NAMALWA (cell line): ENCODE measurements at places on chromosomes 1 and 21.

DNA sequence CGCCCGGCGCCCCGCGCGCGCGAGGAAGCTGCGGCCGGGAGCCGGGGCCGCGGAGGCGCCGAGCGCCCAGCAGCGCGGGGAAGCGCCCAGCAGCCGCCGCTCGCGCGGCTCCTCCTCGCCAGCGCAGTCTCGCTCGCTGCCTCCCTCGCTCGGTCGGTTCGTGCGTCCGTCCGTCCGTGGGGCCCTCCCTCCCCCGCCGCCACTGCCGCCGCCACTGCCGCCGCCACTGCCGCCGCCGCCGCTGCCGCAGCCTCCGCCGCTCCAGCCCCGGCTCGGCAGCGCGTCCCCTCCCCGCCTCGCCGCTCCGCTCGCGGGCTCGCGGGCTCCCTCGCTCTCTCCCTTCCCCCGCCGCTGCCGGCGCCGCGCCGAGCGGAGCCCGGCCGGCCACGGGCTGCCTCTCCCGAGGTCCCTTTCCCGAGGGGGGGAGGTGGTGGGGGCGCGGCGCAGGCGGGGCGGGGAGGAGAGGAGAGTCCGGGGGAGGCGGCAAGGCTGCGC is at the start of gene KCND3:
Gene KCND3, minus strand, starts transcription at position 138 of the 495 bp plus-strand sequence.
- no peak for DNase-seq

GRCh38 chr1:232145768-232146167 is 484.2 kb downstream of the SIPA1L2 start:
- DNase-seq = no peak

DNA sequence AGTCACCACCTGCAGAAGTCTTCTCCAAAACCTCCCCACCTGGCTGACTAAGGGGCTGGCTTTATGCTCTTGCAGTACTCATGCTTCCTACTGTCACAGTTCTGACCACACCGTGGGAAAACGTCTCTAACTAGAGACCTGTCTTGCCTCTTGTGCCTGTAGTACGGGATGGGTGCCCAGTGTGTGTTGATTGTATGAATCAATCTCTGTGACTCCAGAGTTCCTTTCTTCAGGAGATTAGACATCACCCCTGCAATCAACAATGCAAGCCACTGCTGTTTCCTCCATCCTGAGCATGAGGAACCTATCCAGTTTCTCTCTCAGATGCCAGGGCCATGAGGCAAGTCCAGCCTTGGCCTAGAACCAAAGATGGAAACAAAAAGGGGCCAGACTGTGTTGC is 64.1 kb downstream of the LRRN2 start:
- DNase-seq = no peak

DNA sequence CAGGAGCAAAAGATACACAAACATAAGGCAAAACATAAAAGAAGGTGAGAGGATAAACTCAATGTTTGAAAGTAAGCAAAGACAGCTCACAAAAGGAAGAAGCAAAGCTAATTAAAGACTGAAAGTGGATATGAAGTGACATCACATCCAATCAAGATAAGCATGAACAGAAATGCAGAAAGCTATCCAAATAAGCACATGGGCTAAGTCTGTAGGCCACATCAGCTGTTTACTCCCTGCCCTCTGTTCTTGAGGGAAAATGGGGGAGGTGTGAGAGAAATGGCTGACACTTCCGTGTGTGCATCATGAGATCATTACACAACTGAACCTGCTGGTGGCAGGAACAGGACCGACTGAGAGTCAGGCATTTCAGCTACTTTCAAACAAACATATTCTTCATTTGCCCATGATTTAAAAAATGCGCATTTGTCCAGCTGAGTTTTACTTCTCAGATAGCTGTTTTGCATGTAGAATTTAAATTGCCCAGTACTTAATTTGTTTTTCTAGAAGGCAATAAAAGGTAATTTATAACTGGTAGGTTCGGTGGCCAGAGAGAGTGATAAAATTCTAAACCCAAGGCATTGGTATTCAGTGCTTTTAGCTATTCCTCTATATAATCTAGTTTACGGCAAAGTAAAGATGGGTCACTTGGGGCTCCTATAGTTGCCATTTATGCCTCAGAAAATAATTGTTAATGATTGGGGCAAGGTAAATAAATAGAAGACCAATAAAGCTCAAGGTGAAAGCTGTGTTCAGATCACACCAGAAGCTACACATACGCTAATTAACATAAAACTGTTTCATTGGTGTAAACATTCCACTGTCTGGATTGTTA is 27.2 kb upstream of the MAN1A2 start:
- DNase-seq = peak; percentile 32

DNA sequence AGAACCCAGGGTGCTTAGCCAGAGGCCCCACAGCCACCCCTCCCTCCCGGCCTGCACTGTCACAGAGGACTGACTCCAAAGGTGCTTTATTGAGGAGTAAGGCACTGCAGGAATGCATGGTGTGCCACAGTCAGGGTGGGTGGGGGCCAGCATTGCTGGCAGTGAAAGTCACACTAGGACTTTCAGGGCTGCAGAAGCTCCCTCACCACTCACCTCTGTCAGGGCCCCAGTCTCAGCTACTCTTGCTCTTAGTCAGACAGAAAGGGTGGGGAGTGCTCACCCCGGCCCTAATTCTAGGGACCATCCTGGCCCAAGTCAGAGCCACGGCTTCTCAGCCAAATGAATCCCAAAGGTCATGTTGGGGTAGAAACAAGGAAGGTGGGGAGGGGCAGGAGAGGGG is 19.4 kb downstream of the KNCN start:
- no peak for DNase-seq

- peak; percentile 98 for DNase-seq
These were observed at the start of gene ANGEL2 for GRCh38 chr1:213015099-213016050. Gene ANGEL2 (minus strand): TSS chr1:213015867. CDS start chr1:213015671, 196 bp downstream.

GRCh38 chr1:87134061-87134460 is 194.6 kb upstream of the LMO4 start:
- no peak for DNase-seq

- DNase-seq = no peak
These were observed 129.2 kb downstream of the CLIC6 start for GRCh38 chr21:34797921-34798535.

- DNase-seq = no peak
These were observed 62.5 kb upstream of the TARBP1 start for GRCh38 chr1:234541286-234541975.

DNA sequence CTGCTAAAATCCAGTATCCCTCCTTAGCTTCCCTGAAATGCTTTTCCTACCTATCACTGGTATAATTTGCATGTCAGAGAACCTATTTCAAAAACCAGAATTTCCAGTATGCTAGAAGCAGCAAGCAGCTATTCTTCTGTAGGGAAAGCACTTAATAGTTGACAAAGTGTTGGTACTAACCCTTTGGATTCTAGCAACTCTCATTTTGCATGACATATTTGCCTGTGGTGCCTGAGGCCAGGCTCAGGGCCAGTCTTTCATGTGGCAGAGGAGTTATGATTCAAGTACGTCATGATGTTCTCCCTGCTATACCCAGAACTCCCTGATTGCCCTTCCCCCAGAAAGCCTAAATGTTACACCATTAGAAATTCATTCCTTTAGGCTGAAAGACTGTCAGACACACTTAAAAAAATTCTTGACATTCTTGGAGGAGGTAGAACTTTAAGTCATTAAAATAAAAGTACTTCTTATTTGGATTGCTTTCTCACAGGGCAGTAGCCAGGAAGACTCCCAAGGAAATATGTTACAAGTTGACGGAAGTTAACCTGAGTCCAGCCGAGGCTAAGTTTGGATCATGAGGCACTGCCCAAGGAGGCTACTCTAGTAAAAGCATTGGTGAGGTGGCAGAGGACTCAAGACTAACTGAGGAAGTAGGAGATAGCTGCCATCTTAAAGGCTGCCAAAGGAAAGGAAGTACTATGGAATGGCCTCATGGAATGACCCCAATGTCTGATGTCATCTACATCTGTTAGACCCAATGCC is 298.4 kb upstream of the SPAG17 start:
- DNase-seq = no peak

DNA sequence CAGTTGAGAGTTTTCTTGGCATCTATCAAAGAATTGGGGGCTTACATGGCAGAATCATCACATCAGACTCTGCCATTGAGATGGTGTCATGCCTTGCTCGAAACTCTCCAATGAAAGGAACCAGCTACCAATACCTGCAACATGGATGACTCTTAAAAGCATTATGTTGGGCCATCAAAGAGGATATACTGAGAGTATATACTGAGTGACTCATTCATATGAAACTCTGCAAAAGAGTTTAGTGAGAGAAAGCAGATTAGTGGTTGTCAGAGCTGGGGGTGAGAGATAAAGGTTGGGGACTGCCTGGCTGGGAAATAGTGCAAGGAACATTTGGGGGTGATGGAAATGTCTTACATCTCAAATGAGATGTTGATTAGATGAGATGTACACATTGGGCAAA is 14.7 kb upstream of the HMGB4 start:
- DNase-seq = no peak

GRCh38 chr1:160437432-160438316 is 37.3 kb downstream of the VANGL2 start:
- peak; percentile 78 for DNase-seq

- no peak for DNase-seq
These were observed 87.0 kb upstream of the C1orf21 start for GRCh38 chr1:184299796-184300195.

GRCh38 chr1:93453911-93454310 is 6.0 kb downstream of the FNBP1L start:
- no peak for DNase-seq

GRCh38 chr1:33424610-33425009 is 6.3 kb downstream of the PHC2 start:
- DNase-seq = no peak

DNA sequence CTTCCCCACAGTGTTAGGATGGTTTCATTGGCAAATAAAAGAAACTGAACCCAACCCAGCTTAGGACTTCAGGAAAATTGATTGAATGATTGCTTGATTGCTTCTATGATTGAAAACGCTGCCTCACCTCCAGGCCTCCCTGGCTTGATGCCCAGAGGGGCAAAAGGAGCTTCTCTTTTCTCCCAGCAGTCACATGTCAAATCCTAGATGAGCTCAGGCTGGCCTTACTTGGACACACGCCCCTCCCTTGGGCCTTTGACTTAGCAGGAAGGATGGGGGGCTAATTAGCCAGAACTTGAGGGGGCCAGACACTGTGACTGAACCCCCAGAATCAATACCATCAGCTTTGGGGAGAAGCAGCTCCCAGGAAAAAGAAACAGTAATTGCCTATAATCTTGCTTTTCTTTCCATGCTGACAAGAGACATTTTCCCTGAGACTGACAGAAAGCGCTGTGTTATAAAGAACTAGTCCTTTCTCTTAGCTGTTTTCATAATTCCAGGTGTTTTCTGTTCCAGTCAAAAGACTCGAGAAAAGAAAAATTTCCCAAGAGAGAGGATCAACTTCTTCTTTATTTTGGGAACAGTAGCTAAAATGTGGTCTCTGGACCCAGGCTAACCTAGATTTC is 50.8 kb upstream of the ATP5PO start:
- DNase-seq = no peak

GRCh38 chr1:198771563-198772153 is 132.8 kb downstream of the PTPRC start:
- DNase-seq = peak; percentile 80

- DNase-seq = peak; percentile 46
These were observed 58.1 kb downstream of the NME7 start for GRCh38 chr1:169309178-169310166.

- no peak for DNase-seq
These were observed 31.1 kb downstream of the CNST start for GRCh38 chr1:246597340-246597739.

DNA sequence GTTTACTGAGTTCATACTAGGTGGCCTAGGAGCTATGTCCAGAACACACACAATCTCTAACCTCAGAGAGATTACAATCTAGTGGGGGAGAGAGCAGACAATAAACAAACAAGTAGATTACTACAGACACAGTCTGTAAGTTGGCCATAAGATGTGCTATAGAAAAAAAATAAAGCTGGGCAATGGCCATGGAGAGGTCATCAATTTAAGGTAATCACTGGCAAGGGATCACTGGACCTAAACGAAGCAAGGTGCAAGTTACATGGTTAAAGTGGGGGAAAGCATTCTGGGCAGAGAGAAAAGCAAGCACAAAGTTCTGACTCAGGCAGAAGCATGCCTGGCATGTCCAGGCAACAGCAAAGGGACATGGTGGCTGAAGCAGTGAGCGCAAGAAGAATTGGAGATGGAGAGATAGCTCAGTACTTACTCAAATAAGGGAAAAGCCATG is 147.0 kb downstream of the RERE start:
- no peak for DNase-seq

GRCh38 chr1:21139601-21140000 is 37.1 kb downstream of the EIF4G3 start:
- DNase-seq = peak; percentile 41

DNA sequence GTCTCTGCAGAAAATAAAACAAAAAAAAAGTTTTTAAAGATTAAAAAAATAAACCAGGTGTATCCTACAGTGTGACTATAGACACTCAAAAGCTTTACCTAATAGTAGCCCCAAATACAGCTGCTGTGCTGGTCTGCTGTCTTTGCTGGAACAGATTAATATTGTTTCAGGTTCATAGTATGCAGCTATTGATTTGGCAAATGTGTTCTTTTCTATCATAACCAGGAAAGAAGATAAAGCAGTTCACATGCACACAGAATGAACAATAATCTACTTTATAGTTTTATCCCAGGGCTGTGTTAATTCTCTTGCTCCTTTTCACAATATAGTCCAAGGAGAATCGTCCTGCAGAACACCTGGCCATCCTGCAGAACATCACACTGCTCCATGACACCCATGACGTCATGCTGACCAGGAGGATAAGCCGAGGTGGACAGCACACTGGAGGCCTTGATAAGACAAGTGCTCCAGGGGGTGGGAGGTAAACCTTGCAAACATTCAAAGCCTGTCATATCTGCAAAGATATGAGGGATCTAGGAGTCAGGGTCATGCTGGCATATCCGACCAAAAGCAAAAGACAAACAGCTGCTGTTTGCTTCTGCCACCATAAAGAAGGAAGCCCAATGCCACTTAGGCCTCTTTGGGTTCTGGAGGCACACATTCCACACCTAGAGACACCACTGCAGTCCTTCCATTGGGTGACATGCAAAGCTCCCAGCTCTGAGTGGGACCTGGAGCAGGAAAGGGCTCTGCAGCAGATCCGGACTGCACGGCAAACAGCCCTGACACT is 86.1 kb upstream of the SLC2A1 start:
- no peak for DNase-seq

DNA sequence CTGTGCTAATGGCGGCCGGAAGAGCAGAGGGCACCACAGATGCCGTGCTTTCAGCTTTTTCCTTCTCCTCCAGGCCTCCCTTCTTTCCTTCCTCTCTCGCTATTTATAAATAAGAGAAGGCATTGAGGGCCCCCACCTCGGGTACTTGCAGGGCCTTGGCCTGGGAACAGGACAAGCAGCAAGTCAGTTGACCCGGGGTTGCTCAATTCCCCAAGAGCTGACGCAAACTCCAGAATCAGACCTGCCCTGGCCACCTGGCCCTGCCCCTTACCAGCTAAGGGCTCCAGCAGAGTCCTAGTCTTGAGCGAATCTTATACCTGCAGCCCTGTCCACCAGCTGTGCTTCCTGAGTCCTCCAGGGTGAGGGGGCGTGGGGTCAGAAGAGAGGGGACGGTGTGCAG is 13.5 kb downstream of the TNFRSF1B start:
- DNase-seq = no peak
